Calu3 (cell line): ENCODE measurements at places on chromosomes 7 and 10.

GRCh38 chr10:48899781-48900180 lies 39.9 kb downstream of the LRRC18 start:
- no peak overlapping the region for H3K4me3 ChIP-seq
- DNase-seq = no peak
- H3K27me3 ChIP-seq = peaks cover 72% of the 10 kb centered on the region
- no peak overlapping the region for H3K27ac ChIP-seq
- no peaks in the 10 kb centered on the region for H3K36me3 ChIP-seq

DNA sequence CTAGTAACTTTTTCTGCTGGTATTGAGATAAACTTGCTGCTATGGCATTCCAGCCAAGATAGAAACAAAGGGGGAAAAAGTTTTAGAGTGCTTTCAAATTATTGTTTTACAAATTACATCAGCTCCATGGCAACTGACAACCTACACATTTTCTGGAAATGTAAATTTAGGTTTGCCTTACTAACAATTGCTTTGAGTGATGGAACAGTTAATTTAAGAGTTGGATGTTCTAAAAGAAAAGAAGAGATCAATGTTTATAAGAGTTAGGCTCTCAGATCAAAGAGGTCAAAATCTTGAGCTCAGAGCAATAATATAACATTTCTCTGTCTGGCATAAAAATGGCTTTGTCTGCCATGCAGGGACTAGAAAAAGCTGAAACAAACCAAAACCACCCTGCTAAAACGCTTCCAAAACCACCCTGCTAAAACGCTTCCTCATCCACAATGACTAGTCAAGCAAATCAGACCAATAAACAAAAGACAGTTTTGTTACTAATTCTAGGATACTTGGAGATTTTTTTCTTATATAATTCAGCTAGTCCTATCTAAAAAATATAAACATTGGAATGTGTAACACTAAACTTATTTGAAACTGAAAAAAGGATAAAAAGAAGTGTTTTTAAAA lies 32.3 kb downstream of the ORC5 start:
- H3K36me3 ChIP-seq = no peaks in the 10 kb centered on the region
- no peak for DNase-seq
- no peaks in the 10 kb centered on the region for H3K27me3 ChIP-seq
- no peak overlapping the region for H3K4me3 ChIP-seq
- H3K27ac ChIP-seq = no peak overlapping the region

- H3K36me3 ChIP-seq = peaks cover 14% of the 10 kb centered on the region
- DNase-seq = no peak
- no peak overlapping the region for H3K4me3 ChIP-seq
- H3K4me1 ChIP-seq = no peaks in the 10 kb centered on the region
Measured at GRCh38 chr7:25858525-25859411, 293.2 kb upstream of the NFE2L3 start.

- H3K36me3 ChIP-seq = peaks cover 45% of the 10 kb centered on the region
- DNase-seq = no peak
- peaks cover 31% of the 10 kb centered on the region for H3K4me1 ChIP-seq
- H3K27me3 ChIP-seq = no peaks in the 10 kb centered on the region
Measured at GRCh38 chr7:988963-989529, 6.1 kb downstream of the CYP2W1 start.

GRCh38 chr7:66265566-66265965 lies 60.4 kb downstream of the TPST1 start:
- no peak overlapping the region for H3K4me3 ChIP-seq
- no peak for DNase-seq
- no peaks in the 10 kb centered on the region for H3K4me1 ChIP-seq
- H3K27ac ChIP-seq = no peak overlapping the region
- H3K27me3 ChIP-seq = no peaks in the 10 kb centered on the region
- no peaks in the 10 kb centered on the region for H3K36me3 ChIP-seq

- peaks cover 35% of the 10 kb centered on the region for H3K4me1 ChIP-seq
- H3K4me3 ChIP-seq = no peak overlapping the region
- peaks cover 5% of the 10 kb centered on the region for H3K36me3 ChIP-seq
Measured at GRCh38 chr10:61628875-61629513, 33.7 kb upstream of the CABCOCO1 start.

- H3K27me3 ChIP-seq = no peaks in the 10 kb centered on the region
- peaks cover 32% of the 10 kb centered on the region for H3K36me3 ChIP-seq
- H3K27ac ChIP-seq = peak within 1 kb of the TSS; percentile 88
- H3K4me3 ChIP-seq = peak within 1 kb of the TSS; percentile 91
- peak; percentile 89 for DNase-seq
Measured at GRCh38 chr7:151232091-151232916, at the start of gene CHPF2. Gene CHPF2 (plus strand): TSS chr7:151232483. CDS start chr7:151234012, 1,529 bp downstream.

GRCh38 chr10:96708456-96708855 lies 11.9 kb downstream of the PIK3AP1 start:
- H3K4me1 ChIP-seq = no peaks in the 10 kb centered on the region
- no peak overlapping the region for H3K27ac ChIP-seq
- H3K36me3 ChIP-seq = peaks cover 16% of the 10 kb centered on the region
- no peak overlapping the region for H3K4me3 ChIP-seq
- DNase-seq = no peak
- no peaks in the 10 kb centered on the region for H3K27me3 ChIP-seq

DNA sequence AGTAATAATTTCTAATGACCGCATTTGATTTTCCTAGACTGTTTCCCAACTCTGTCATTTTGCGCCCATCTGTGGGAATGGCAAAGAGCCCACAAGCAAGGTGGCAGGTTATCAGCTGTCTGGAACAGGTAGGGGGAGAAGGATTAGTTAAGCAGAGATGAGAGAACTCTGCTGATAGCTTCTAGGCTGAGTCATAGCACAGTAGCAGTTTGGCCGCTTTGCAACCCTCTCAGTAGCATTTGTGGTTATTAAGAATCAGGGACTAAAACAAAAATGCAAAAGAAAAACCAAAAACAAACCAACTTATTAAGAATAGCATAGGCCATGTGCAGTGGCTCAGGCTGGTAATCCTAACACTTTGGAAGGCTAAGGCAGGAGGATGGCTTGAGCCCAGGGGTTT lies 602.7 kb upstream of the SORCS1 start:
- DNase-seq = no peak
- no peaks in the 10 kb centered on the region for H3K4me1 ChIP-seq
- no peaks in the 10 kb centered on the region for H3K36me3 ChIP-seq
- H3K4me3 ChIP-seq = no peak overlapping the region
- no peak overlapping the region for H3K27ac ChIP-seq

GRCh38 chr7:158299607-158300006 lies 288.0 kb downstream of the PTPRN2 start:
- DNase-seq = no peak
- H3K36me3 ChIP-seq = no peaks in the 10 kb centered on the region
- no peak overlapping the region for H3K4me3 ChIP-seq
- no peak overlapping the region for H3K27ac ChIP-seq
- no peaks in the 10 kb centered on the region for H3K27me3 ChIP-seq

GRCh38 chr10:7011994-7012393 lies 398.8 kb downstream of the SFMBT2 start:
- no peak overlapping the region for H3K27ac ChIP-seq
- DNase-seq = no peak
- H3K4me1 ChIP-seq = no peaks in the 10 kb centered on the region
- H3K4me3 ChIP-seq = no peak overlapping the region
- no peaks in the 10 kb centered on the region for H3K36me3 ChIP-seq
- H3K27me3 ChIP-seq = peaks cover 56% of the 10 kb centered on the region

DNA sequence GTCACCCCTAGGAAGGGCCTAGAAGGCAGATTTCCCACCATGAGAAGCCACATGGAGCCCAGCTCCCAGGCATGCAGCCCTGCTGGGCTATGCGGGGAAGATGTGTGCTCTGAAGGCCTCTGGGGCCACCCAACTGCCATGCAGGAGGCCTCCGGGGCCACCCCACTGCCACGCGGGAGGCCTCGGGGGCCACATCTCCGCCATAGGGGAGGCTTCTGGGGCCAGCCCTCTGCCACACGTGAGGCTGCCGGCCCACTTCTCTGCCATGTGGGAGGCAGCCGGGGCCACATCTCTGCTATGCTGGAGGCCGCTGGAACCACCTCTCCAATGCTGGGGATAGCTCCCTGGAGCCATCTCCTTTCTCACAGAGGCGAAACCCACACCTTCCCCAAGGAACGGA lies 451.8 kb downstream of the DNAJB6 start:
- no peak overlapping the region for H3K27ac ChIP-seq
- no peaks in the 10 kb centered on the region for H3K4me1 ChIP-seq
- DNase-seq = no peak
- no peaks in the 10 kb centered on the region for H3K36me3 ChIP-seq
- no peaks in the 10 kb centered on the region for H3K27me3 ChIP-seq

DNA sequence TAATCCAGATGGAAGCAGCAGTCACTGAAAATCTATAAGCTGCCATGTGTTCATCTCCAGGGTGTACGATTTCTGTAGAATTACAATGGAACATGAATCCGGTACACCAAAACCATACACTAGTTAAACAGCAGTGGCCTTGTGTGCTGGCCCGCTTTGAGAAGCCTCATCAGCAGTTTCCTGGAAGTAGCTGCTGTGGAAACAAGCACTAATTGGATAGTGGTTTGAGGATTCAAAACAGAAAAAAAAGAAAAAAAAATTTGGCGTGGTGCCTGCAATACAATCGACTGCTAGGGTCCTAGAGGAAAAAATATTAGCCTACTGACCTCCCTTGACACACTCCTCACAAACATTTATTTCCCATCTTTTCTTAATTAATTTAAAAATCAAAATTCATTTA lies 545.9 kb downstream of the SORCS1 start:
- H3K27ac ChIP-seq = no peak overlapping the region
- H3K4me1 ChIP-seq = peaks cover 21% of the 10 kb centered on the region
- H3K36me3 ChIP-seq = no peaks in the 10 kb centered on the region
- DNase-seq = no peak
- no peaks in the 10 kb centered on the region for H3K27me3 ChIP-seq

DNA sequence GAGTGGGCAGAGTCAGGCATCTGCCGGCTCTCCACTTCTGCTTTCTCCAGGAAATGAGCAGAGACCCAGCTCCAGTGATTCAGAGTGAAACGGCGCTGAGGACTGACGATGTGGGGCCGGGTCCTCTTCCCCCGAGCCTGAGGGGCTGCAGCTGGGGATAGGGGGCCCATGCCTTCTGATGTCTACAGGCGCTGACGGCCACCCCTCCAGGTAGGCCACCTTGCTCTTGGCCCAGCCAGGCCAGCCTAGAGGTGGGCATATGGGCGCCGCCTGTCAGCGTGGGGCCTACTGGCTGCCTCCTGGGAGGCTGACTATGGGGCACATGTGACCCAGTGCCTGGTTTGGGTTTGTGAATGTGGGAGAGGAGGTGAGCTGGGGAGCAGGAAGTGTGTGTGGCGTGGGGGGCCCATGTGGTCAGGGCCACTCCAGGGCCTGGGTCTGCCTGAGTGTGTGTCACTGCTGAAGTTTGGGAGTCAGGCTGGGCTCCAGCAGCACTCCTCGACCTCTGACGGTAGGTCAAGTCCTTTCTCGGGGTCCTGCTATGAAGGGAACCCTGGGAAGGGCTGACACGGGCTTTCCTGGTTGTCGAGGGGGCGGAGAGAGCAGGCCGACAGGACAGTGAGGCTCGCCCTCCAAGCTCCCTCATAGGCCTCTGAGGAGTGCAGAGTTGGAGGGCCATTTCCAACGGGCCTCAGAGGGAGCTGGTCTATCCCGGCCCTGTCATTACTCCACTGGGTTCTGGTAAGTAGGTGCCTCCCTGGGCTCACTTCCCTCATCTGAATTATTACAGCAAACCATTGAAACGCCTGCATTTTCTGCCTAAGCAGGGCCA lies at the start of gene WDFY4:
Gene WDFY4, plus strand, starts transcription at position 82 of the 832 bp plus-strand sequence. CDS start 24,860 bp downstream, outside the sequence.
- H3K36me3 ChIP-seq = no peaks in the 10 kb centered on the region
- no peak for DNase-seq
- peaks cover 14% of the 10 kb centered on the region for H3K27me3 ChIP-seq
- H3K4me1 ChIP-seq = no peaks in the 10 kb centered on the region
- H3K4me3 ChIP-seq = no peak within 1 kb of the TSS
- H3K27ac ChIP-seq = no peak within 1 kb of the TSS

DNA sequence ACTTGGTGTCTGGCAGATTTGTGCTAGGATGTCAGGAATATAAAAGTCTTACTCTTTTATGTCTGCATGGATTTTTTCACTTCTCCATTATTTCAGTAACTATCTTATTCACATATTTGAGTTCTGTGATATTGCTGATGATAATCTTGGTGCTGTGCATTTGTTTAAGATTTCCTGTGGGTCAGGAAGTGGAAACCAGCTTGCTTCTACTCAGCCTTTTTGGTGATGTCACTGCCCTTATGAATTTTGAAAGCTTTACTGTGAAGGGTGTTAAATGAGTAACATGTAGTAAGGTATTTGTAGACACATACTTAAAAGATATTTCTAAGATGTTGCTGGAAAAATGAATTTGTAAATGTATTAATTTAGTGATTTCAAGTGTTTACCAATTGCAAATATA lies 69.5 kb upstream of the VOPP1 start:
- no peaks in the 10 kb centered on the region for H3K27me3 ChIP-seq
- no peak for DNase-seq
- no peaks in the 10 kb centered on the region for H3K36me3 ChIP-seq
- H3K4me1 ChIP-seq = no peaks in the 10 kb centered on the region
- no peak overlapping the region for H3K4me3 ChIP-seq

DNA sequence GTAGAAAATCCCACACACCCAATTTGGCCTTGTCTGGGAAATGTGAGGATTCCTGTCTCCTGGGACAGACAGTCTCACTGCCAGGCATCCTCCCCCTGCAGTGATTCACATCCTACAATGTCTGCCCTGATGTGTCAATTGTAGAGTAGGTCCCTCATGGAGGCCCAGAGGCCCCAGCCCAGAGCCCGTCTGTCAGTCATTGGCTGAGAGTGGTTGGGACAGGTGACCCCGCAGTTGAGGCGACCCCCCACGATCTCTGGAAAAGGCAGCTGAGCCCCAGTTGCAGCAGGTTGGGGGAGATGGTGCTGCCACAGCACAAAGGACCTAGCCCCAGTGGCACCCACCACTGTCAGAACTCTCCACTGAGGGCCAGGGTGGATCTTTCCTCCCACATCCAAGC lies 84.3 kb upstream of the INSIG1 start:
- H3K27me3 ChIP-seq = no peaks in the 10 kb centered on the region
- no peak overlapping the region for H3K27ac ChIP-seq
- DNase-seq = no peak
- peak overlapping the region; percentile 91 for H3K4me3 ChIP-seq

GRCh38 chr10:68301301-68301700 lies 30.6 kb upstream of the HNRNPH3 start:
- H3K4me1 ChIP-seq = peaks cover 26% of the 10 kb centered on the region
- no peak for DNase-seq
- no peaks in the 10 kb centered on the region for H3K36me3 ChIP-seq
- H3K27ac ChIP-seq = no peak overlapping the region
- H3K27me3 ChIP-seq = no peaks in the 10 kb centered on the region

- no peak overlapping the region for H3K27ac ChIP-seq
- H3K4me1 ChIP-seq = no peaks in the 10 kb centered on the region
- DNase-seq = no peak
- H3K36me3 ChIP-seq = no peaks in the 10 kb centered on the region
Measured at GRCh38 chr10:107148906-107149305, 15.6 kb downstream of the SORCS1 start.

DNA sequence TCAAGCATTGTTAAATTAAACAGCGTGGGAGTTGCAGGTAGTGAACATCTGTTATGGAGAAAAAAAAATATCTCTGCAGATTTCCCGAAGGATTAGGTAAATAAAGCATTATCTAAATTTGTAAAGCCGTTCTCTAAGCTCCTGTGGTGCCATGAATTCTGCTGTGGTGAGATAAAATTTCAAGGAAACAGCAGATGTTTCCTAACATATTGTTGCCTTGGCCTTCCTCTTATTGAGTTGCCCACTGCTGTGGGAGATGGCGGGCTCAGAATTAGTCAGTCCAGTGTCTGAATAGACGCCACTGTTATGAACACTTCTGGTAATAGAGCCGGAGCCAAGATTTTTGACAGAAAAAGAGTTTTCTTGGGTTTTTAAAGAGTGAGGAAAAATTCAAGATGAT lies 82.6 kb upstream of the ELMO1 start:
- no peak overlapping the region for H3K27ac ChIP-seq
- H3K36me3 ChIP-seq = no peaks in the 10 kb centered on the region
- no peak overlapping the region for H3K4me3 ChIP-seq
- DNase-seq = no peak
- H3K4me1 ChIP-seq = no peaks in the 10 kb centered on the region
